ENCODE measurements at places on chromosomes 3 and 15.

- DNase-seq: peak; percentile 64
These were observed 65.5 kb downstream of the MEF2A start for GRCh38 chr15:99631255-99631654.

DNA sequence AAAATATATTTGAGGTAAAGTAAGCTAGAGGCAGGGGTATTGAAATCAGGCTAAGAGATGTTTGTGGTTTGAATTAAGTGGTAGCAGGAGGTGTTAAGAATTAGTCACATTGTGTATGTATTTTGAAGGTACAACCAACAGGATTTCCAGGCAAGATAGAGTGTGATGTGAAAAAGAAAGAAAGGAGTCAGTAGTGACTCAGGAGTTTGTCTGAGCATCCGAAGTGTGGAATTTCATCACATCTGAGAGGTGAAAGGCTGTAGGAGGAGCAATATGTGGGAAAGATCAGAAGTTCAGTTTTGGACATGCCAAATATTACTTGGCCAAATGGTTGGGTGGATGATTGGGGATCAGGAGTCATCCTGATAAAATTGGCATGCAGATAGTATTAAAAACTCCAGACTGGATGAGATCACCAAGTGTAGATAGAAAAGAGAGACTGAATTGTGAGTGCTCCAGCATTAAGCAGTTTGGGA lies 32.1 kb upstream of the EBLN2 start:
- DNase-seq: peak; percentile 13

GRCh38 chr3:131371688-131372066 lies 9.9 kb upstream of the NUDT16 start:
- DNase-seq: no peak

GRCh38 chr3:191005790-191006189 lies 143.3 kb upstream of the GMNC start:
- no peak for DNase-seq

GRCh38 chr15:51132384-51133139 lies 37.9 kb upstream of the TNFAIP8L3 start:
- DNase-seq: peak; percentile 43

DNA sequence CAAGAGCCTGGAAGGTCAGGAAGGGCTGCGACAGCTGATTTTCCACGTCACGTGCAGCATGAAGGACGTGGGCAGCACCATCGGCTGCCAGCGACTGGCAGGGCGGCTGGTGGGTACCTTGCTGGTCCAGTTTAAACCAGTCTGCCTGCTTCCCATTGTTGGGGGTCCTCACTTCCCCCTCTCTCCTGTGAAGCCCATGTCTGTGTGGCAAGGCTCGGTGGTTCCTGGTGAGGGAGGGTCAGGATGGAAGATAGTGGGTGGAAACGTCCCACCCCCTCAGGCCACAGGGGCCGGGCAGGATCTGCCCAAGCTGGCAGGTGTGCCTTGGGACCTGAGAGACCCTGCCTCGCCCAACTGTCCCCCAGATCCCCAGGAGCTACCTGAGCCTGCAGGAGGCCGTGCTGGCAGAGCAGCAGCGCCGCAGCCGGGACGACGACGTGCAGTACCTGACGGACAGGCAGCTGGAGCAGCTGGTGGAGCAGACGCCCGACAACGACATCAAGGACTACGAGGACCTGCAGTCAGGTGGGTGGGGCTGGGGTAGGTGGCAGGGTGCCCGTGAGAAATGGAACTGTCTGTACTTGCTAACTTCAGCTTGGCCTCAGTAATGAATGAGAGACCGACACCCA lies 108.2 kb downstream of the LRRK1 start:
- DNase-seq: no peak

DNA sequence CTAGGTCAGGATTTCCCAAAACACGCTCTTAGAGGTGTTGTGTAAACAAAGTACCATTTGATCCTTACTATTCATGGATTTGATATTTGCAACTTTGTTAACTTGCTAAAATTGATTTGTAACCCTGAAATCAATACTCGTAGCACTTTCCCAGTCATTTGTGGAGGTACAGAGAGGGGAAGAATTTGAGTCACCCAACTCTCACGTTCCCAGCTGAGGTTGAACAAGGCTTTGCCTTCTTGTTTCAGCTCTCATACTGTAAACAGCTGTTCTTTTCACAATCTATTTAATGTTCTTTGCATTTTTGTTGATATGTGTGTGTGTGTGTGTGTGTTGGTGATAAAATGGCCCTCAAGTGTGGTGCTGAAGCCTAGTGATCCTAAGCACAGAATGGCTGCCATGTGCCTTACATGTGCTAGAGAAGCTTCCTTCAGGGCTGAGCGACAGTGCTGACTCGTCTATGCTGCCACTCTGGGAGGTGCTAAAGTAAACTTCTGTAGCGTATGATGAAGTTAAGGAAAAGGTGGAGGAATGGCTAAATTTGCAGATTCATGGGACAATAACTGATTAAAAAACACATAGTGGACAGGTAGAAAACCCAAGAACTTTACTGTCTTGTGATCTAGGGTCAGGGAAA lies 173.2 kb downstream of the APBA2 start:
- no peak for DNase-seq

Measured in hematopoietic multipotent progenitor cell treated with erythropoietin and hydrocortisone succinate and interleukin-3 and kit ligand, for 4 days (in vitro differentiated cells).